ENCODE measurements at places on chromosomes 6 and 20.

GRCh38 chr6:130167655-130168054 lies 55.1 kb downstream of the SAMD3 start:
- no peak for DNase-seq

GRCh38 chr20:16526433-16527380 lies 46.5 kb downstream of the KIF16B start:
- DNase-seq: no peak

- DNase-seq: no peak
These were observed 305.1 kb upstream of the SASH1 start for GRCh38 chr6:148037496-148037895.

DNA sequence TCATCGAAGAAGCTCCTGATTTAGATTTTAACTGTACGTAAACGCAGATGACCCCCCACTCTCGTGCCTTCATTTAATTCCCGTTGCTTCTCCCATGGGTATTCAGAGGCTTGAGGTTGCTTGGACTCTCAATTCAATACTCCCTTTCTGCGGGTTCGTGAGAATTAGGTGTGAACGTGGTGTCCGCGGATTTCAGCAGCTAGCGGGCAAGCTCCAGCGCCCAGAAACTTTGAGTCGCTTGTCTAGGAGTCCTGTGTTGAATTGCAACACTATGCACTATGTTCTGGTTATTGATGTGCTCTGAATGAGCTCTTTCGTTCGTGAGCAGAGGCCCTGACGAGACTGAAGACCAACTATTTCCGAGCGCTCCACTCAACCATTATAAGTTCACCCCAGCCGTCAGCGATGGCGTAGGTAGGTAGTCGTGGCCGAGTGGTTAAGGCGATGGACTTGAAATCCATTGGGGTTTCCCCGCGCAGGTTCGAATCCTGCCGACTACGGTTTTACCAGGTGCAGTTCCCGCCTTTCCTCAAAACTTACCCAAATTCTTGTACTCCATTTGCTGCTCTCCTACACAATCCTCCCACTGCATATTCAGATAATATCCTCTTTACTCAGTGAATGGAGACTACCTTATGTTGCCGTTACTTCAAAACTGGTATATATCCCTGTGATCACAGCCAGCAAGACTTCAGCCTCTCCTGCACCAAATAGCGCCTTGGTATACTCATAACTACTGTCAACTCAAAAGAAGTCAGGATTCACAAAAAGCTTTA lies 72.6 kb upstream of the ZNF184 start:
- no peak for DNase-seq

- no peak for DNase-seq
These were observed 44.0 kb upstream of the DOK5 start for GRCh38 chr20:54431156-54431944.

DNA sequence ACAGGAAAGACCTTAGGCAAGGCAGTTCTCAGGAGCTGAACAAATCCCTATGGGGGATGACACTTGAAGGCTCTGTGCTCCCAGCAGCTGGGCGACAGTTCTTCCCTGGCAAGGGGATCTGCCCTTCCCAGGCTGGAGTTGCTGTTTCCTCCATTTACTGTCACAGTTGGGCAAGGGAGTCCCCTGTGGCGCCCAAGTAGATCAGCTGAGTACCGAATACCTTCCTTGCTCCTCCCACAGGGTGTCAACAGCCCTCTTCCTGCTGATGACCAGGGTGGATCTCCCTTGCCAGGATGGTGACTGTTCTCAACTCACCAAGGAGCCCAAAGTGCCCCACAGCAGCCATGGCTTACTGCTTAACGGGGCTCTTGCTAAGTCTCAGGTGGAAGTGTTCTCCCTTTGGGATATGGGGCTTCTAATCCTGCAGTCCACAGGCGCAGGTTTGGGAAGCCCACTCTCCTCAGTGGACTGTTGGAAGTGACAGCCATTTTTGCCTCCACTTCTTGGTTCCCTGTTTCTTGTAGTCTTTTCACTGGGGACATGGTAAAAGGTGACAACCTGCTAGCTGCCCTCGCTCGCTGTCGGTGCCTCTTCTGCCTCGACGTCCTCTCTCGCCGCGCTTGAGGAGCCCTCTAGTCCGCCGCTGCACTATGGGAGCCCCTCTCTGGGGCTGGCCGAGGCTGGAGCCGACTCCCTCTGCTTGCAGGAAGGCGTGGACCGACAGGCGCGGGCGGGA lies 5.7 kb upstream of the PSMG4 start:
- DNase-seq: no peak

DNA sequence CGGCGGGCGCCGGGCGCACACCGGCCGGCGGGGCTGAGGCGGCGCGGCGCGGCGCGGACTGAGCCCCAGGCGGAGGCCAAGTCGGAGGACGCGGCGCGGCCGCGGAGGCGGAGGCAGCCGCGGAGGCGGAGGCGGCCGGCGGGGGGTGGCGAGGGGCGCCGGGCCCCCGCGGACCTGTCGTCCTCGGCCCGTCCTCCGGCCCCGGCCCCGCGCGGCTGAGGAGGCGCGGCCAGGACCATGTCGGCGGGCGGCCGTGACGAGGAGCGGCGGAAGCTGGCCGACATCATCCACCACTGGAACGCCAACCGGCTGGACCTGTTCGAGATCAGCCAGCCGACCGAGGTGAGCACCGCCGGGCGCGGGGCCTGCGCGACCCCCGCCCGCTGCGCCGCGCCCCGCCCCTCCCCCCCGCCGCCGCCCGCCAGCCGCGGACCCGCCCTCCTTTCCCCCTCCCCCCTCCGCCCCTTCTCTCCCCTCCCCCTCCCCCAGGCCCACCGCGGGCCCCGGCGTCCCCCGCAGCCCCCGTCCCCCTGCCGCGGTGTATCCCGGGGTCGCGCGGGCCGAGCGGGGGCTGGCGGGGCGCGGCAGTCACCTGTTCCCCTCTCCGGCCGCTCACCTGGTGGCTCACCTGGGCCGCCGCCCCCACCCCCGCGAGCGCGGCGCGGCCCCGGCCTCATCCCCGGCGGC lies at the start of gene AFDN:
Gene AFDN, plus strand, starts transcription at position 16 of the 687 bp plus-strand sequence. Its CDS starts 222 bp downstream, at position 238.
- DNase-seq: no peak

GRCh38 chr6:37442416-37443215 lies 9.6 kb downstream of the CMTR1 start:
- DNase-seq: no peak

- DNase-seq: no peak
These were observed 88.9 kb downstream of the COL12A1 start for GRCh38 chr6:75116946-75117345.

GRCh38 chr6:45314146-45314545 lies 14.0 kb upstream of the RUNX2 start:
- no peak for DNase-seq

DNA sequence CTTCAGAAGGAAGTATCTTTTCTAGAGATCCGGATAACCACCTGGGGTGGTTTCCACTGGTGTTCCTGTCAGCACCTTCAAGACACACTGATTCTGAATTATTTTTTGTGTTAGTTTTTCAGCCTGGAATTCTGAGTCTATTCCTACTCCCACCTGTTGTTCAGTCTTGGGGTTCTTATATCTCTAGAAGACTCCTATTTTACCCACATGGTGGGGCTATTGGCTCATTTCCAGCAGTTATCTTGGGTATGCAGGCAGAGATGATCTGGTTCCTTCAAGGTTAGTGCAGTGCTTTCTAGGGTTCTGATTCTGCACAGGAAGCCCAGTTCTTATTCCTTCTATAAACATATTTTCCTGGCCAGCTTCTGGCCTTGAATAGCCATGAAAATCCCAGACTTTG lies 175.6 kb upstream of the PDE7B start:
- DNase-seq: no peak

DNA sequence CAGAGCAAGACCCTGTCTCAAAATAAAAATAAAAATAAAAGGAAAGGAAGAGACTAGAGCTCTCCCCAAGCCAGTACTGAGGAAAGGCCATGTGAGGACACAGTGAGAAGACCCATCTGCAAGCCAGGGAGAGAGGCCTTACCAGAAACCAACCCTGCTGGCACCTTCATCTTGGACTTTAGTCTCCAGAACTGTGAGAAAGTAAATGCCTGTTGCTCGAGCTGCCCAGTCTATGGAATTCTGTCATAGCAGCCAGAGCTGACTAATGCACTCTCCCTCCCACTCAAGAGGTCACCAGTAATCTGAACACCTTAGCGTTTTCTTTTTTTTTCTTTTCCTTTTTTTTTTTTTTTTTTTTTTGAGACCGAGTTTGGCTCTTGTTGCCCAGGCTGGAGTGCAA lies 7.3 kb upstream of the PRPH2 start:
- DNase-seq: no peak

DNA sequence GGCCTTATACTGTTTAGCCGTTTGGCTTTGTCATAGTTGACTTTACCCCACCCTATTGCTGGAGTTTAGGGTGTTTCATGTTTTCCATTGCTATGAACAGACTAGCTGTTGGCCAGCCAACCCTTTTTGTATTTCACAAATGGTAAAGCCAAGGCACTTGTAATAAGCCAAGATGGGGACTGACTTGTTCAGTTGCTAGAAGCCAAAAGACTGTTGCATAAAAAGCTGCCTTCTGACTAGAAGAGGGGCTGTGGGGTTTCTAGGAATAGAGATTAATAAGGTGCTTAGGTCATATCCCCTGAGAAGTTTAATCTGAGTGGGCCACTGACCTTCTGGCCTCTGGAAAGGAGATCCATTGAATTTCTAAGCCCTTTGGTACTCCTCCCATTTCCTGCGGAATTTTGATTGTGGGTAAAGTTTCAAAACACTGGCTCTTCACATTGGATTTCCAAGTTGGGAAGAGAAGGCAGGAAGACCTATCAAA lies 211.1 kb downstream of the PLCB4 start:
- no peak for DNase-seq

GRCh38 chr6:11500008-11500407 lies 37.5 kb upstream of the TMEM170B start:
- no peak for DNase-seq

- no peak for DNase-seq
These were observed 208.7 kb downstream of the PHF3 start for GRCh38 chr6:63844287-63844686.

GRCh38 chr6:122788663-122789181 lies 336 bp upstream of the SMPDL3A start:
- no peak for DNase-seq

DNA sequence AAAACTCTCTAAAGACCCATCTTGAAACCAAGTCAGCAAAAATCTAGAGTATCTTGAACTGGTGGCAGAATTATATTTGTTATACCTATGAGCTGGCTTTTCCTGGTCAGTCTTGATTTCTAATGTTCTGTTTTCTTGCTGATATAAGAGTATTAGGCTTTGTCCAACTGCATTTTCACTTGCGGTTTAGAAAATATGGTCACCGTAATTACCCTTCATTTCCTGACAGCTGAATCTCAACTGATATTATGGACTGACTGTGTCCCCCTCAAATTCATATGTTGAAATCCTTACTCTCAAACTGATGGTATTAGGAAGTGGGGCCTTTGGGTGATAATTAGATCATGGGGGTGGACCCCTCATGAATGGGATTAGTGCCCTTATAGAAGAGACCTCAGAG lies 72.1 kb downstream of the TXLNB start:
- DNase-seq: no peak

DNA sequence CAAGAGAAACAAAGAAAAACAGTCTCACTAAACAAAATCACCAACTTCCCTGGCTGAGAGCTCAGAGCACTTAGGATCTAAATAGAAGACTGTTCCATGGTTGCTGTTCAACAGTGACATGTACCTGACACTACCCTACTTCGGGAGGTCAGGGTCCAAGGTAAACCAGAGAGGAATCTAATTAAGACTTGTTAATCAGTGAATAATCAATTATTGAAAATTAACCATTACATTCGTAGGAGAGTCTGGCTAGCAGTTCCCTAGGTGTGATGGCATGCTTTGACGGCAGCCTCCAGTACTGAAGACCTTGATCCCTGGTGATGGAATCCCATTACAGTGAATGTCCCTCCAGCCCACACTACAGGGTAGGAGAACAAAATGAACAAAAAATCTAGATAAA lies 154.0 kb upstream of the AFDN start:
- DNase-seq: no peak

DNA sequence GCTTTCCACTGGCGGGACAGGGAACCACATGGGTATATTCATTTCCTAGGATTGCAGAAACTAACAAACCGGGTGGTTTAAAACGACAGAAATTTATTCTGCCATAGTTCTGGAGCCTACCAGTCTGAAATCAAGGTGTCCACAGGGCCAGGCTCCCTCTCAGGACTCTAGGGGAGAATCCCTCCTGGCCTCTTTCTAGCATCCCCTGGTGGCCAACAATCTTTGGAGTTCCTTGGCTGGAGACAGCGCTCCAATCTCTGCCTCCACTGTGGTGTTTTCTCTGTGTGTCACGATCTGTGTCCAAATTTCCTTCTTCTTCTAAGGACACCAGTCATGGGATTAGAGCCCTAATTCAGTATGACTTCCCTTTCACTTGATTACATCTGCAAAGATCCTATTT lies 95.0 kb downstream of the SCML4 start:
- no peak for DNase-seq

DNA sequence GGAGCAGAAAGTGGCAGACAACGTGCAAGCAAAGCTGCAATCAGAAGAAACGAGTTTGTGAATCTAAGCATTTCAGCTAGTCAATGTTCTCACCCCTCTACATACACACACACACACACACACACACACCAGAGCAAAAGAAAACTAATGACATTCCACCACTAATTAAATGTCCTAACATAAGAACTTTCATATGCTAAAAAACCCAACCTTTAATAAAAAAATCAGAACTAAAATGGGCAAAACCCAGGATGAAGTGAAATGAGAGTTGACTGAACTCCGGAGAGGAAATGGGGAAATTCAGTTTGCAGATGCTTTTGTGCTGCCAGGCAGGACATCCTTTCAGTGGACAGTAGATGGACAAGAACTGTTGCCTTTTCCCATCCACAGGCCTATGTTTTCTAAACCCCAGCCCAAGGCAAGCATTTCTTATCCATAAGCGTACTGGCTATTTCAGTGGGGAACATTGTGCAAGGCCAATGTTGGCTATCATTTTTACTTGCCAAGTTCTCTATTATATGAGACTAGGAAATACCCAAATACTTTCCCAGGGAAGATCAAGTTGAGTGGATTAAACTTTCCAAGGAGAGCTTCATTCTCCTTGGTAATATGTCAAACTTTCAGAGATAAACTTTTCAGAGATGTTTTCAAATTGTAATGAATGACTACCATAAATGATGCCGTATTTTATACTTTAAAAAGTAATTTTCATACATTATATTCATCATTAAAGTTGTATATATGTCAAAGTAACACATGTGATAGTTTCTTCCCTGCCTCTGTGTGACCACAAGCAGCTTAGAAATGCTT lies 27.3 kb downstream of the RIN2 start:
- DNase-seq: no peak

DNA sequence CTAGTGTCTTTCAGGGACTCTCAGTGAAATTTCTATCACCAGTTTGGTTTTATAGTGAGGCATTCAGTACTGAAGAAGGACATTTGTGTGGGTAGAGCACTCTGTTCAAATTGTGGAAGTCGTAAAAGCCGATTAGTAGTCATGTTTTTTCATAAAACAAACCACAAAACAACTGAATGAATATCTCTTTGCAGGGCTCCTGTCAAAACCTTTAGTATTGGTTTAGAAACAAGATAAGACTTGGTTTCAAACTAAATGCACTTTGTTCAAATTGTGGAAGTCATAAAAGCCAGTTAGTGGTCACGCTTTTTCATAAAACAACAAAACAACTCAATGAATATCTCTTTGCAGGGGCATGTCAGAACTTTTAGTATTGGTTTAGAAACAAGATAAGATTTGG lies 23.8 kb downstream of the ADGRF4 start:
- DNase-seq: no peak

GRCh38 chr20:17233626-17234025 lies 6.8 kb downstream of the PCSK2 start:
- DNase-seq: no peak

GRCh38 chr6:87918461-87918941 lies 129.1 kb upstream of the SPACA1 start:
- no peak for DNase-seq

Data from stimulated activated CD8-positive, alpha-beta memory T cell treated with anti-CD3 and anti-CD28 coated beads, Interleukin-4, amount 100 ng/mL, for 1 hour (primary cell).